ENCODE measurements at places on chromosomes 7 and 10. TPM values are rescaled to one million over a fixed set of nuclear protein-coding genes. Genes with fewer than 3 reads are reported as not detected.

GRCh38 chr10:11828682-11829284 lies 5.6 kb downstream of the PROSER2 start:
- no peak for DNase-seq

Gene HMX2
- total RNA-seq: not detected

- no peak for DNase-seq
These were observed 12.5 kb upstream of the PODXL start for GRCh38 chr7:131568970-131569369.

DNA sequence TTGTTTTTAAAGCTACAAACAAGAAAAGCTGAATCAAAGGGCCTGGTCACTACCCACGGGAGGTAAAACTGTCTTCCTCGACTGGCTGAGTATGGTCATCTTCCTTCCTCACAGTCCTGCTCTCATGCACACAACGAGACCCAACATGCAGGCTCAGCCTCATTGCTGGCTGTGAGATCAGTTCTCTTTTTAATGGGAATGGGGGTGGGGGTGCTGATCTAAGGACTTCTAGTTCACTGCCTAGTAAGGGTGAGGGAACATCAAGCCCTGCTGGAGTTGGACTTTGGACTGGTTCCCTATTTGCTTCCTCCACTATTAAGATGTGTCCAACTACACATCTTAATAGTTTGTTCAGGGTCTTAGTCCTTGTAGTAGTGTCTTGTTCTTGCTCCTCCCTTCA lies 48.2 kb downstream of the ABCB4 start:
- DNase-seq: no peak

- DNase-seq: no peak
These were observed 127.6 kb downstream of the DLG5 start for GRCh38 chr10:77798940-77799339.

GRCh38 chr7:94298943-94299342 lies 95.8 kb upstream of the COL1A2 start:
- DNase-seq: peak; percentile 28

DNA sequence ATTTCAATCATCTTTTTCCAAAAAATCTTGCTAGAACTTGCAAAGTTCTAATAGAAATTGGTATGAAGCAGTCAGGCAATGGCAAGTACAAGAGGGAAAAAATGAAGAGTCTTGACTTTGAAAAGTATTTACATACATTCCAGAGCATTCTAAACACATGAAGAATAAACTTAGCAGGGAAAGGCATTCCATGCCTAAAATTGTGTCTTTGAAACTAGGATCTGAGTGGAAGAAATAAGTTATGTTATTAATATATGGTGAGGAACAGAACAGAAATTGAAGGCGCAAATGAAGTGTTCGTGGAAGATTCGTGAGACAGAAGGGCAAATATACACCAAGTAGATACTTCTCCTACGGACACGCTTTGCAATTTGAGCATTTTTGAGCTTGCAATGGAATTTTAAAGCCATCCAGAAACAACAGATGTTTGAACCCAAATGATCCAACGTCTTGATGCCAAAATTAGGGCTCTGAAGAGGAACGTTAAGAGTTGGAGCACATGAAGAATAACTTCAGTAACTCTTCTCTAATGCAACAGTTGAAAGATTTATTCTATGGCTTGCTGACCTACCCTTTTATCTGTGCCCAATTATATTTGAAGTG lies 40.6 kb upstream of the SEPTIN7 start:
- DNase-seq: no peak

DNA sequence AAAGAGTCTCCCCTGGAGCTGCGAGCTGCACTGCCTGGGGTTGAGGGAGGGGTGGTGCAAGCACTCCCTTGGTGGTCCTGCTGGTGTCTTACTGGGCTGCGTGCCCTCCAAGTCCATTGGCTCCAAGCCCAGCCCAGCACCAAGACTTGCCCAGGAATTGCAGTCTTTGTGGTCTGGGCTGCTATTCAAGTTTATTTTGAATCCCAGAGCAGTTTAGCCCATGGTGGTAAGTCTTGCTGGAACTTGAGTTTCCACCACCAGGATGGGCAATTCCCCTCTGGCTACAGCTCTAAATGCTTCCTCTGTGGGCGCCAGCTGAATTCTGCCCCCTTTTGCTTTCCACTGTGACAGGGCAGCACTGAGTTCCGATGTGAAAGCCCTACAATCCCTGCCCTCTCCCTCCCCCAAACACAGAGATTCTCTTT lies 25.1 kb downstream of the GALNT11 start:
- DNase-seq: no peak

Gene FZD8
- 2.4 TPM for total RNA-seq

DNA sequence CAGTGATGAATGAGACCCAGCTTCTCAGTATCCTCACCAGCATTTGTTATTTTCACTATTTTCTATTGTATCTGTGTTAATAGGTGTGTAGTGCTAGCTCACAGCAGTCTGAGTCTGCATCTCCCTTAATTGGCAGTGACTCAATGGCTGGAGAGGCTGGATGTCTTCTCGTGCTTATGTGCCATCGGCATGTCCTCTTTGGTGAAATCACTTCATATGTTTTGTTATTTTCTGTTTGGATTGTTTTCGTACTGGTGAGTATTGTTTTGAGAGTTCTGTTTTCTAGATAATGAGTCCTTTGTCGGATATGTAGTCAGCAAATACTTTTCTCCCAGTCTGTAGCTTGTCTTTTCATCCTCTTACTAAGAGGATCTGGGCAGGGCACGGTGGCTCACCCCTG lies 66.1 kb downstream of the AMZ1 start:
- DNase-seq: no peak

DNA sequence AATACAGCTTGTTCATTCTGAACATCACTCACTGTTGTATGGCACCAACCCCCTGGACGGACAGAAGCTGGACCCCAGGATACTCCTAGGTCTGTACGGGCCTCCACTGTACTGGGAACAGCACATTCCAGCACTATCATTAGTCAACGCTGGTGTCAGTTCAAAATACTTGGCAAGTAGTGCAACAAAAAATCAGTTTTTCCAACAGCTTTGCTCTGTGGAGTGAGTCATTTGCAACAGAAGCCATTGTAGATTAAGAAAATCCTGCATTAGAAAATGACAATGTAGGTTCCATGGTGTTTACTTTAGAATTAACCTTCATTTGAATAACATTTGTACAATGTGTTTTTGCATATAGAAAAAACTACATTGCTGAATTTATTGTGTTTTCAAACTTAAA lies 266.6 kb downstream of the HDAC9 start:
- no peak for DNase-seq

DNA sequence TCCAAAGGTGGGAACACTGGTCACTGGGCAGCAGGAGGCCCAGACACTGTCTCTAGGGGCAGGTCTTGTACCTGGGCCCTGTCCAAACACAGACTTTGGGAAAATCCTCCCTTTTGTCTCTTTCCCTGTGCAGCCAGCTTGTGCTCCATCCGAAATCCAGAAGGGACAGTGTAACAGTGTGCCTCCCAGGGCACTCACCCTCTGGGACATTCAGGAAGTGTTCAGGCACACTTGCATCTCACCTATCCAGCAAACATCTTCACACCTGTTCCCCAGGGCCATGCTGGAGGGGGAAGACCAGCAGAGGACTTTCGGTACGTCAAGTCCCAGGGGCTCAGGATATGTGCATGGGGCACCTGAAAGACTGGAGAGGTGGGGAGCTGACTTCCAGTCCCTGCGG lies 38.9 kb downstream of the TNS3 start:
- DNase-seq: no peak

GRCh38 chr10:56902554-56902953 lies 541.5 kb upstream of the ZWINT start:
- no peak for DNase-seq

DNA sequence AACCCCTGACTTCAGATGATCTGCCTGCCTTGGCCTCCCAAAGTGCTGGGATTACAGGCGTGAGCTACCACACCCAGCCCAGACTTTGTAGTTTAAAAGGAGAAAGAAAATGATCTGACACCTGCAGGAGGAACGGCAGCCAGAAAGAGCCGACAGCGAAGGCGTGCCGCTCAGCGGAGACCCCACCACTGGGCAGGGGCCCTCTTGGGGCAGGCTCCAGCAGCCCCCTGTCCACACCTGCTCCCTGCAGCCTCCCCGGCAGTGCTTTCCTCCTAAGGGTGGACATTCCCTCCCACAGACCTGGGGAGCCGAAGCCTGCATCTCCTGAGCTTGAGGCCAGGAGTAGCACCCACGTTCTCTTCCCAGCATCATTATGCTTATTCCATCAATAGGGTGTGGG lies 19.2 kb upstream of the CNPY1 start:
- DNase-seq: no peak

Gene IRF5
- 3.7 TPM for total RNA-seq

DNA sequence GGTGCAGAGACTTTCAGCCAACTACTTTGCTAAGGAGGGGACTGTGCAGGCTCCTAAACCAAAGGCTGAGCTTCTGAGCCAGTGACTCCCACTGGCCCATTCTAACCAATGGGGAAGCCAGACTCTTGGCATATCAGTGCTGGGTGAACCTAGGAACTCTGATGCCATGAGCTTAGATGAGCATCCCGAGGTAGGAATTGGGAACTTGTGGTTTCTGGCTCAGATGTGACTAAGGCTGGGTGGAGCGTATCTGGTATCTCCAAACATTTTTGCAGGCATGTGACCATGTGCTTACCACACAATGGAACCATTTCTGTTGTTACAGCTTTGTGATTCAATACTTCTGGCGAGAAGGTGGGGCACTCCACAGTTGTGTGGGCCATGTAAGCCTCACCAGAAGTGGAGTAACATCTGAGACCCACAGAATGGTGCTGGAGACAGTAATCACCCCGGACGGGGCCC lies 2.5 kb upstream of the AVPI1 start:
- DNase-seq: no peak

- DNase-seq: no peak
These were observed 91.6 kb upstream of the ANLN start for GRCh38 chr7:36298106-36298505.

- DNase-seq: no peak
These were observed 8.6 kb upstream of the ORAI2 start for GRCh38 chr7:102424787-102425218.

Gene CCDC172
- total RNA-seq: not detected

- no peak for DNase-seq
These were observed 68.9 kb upstream of the NFE2L3 start for GRCh38 chr7:26083113-26083512.

GRCh38 chr10:51397695-51398094 lies 301.7 kb downstream of the CSTF2T start:
- no peak for DNase-seq

DNA sequence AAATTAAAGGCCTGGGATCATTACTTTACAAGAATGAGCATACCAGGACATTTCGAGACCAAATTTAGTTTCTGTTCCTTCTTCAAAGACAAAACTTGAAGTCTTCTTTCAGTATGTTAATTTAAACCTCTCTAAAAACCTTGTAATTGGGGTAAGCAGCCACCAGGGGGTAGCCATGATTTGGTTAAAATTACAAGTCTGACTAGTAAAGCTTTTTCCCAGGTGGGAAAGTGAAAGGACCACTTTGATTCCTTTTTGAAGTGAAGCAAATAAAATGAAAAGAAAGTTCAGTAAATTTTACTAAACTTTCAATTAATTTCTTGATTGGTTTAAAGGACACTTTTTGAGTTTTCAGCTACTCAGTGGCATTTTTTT lies 294.3 kb downstream of the BBS9 start:
- no peak for DNase-seq

Gene CDK1
- 3.7 TPM for total RNA-seq
